T-cell (primary cell): ENCODE measurements at places on chromosomes 16 and 17. TPM values are rescaled to one million over a fixed set of nuclear protein-coding genes. Genes with fewer than 3 reads are reported as not detected.

DNA sequence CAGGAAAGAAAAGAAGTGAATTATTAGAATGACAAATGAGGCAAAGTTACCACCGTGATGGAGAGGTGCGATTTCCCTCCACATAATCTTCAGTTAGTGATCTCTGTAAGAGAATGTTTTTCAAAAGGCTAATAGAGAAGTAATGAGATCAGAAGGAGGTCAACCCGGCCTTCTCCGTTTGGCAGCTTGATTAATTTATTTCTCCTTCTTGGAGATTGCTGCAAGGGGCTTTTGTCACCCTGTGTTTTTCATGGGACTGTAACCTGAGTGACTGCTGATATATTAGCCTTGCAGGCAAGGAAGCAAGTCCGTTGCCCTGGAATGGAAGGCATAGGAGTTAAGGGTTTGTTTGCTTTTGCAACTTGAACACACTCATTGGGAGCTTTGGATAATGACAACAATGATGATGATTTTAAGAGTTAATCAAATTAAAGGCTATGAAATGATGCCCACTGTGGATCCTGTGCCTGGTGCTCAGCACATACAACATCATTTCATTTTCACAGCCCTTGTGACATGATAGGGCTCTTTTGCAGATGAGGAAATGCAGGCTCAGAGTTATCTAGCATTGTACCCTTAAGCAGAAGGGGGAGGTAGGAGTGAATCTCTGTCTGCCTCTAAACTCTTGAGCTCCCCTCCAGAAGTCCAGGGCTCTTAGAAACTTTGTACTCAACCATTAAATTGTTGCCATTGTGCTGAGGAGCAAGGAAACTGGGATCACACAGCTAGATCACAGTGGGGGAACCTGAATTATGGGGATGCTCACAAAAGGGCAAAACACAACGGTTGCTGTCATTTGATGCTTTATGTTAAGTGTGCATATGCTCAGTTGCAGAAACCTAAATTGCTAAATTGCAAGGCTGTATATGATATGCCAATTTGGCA is 226.3 kb downstream of the WWOX start:
- DNase-seq: no peak

DNA sequence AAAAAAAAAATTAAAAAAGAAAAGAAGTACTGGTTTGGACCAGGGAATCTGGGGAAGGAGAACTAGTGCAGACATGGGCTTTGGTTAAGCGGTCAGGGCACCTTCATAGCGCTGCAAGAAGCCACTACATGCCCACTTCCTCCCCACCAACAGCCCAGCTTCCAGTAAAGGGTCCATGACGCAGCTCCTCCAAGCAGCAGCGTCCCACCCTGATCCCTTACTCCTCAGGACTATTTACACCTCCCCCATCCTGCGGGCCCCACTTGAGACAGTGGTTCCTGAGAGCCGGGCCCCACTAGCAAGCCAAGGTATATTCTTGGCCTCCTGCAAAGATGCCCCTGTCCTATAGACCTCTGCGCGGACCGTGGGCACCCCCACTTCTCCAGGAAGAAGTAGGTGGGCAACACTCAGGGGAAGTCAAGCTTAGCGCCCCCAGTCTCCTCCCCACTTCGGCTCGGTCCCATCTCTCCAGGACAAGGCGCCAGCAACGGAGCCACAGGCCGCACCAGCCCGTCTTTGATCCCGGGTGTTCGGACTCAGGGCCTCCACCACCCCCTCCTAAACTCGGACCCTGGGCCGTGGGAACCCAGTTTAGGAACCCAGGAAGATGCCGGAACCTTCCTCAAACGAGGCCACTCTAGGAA is 913 bp upstream of the PRR14 start:
- DNase-seq: peak; percentile 58

- DNase-seq: no peak
Observed at GRCh38 chr17:56213031-56213430, 59.8 kb downstream of the ANKFN1 start.

DNA sequence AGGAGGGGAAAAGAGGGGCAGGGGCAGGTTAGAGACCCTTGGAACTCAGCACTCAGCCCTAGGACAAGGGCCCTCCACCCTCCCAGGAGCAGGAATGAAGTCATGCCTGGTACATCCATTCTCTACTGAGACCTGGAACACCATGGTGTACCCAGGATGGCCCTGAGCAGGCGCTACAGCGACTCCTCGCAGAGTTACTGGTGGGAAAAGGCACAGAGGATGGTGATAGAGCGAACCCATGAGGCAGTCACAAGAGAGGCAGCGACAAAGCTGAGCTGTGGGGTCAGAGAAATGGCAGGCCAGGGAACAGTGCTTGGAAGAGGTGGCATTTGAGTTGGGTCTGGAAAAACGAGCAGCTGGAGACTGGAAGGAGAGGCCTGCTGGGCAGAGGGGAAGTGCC is 37.5 kb downstream of the SRCIN1 start:
- no peak for DNase-seq

GRCh38 chr17:4908301-4908700 is 5.4 kb upstream of the CHRNE start:
- no peak for DNase-seq

GRCh38 chr17:75819116-75819515 is 25.1 kb downstream of the UNC13D start:
- DNase-seq: no peak

DNA sequence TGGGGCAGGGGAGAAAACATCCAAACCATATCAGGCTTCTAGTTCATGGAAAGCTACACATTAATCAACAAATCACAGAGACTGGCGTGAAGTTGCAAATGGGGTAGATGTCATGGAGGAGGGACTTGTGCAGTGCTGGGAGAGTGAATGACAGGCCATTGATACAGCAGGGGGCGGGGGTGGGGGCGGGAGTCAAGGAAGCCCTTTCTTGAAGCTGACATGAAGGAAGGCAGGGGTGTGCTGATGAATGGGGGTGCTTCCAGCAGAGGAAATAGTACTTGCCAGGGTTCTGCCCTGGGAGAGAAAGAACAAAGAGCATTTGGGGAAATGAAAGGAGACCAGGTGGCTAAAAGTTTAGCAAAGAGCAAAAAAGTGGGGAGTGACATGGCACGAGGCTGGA is 269.9 kb downstream of the SHISA9 start:
- DNase-seq: no peak

- no peak for DNase-seq
Observed at GRCh38 chr16:14377326-14377725, 252.7 kb downstream of the PARN start.

- DNase-seq: no peak
Observed at GRCh38 chr17:20009052-20009301, 182 bp upstream of the SPECC1 start.

GRCh38 chr16:54289242-54289944 is 2.8 kb upstream of the IRX3 start:
- DNase-seq: no peak

DNA sequence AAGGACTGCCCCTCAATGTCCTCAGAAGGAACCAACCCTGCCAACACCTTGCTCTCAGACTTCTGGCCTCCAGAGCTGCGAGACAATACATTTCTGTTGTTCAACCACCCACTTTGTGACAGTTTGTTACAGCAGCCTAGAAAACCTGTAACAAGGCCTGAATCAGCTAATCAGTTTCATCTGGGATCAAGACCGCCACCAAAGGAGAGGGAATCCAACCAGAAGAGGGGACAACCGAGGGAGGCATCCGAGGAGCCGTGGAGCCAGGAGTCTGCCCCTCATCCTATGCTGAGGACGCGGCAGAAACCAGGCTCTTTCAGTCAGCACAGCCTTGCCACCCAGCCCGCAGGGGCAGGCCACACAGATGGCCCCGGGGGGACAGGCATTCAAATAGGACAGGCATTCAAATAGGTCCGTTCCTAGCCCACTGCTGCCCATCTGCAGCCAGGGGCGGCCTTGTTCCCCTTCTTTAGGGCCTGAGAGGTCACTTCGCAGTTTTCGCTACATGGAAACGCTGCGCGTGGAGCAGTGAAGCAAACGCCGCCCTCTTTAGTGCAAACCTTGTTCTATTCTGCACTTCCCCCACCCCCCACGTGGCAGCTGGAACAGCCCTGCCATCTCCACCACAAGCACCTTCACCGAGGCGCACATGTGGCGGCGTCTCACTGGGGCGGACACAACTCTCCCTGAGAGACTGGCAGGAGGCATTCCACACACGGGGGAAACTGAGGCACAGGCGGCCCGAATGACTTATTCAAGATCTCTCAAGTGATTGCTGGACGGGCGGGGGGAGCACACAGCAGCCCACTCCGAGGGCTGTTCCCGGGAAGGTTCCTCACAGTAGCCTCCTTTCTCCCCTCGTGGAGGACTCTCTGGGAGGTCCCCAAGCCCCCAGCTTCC is 26.7 kb downstream of the FA2H start:
- no peak for DNase-seq

DNA sequence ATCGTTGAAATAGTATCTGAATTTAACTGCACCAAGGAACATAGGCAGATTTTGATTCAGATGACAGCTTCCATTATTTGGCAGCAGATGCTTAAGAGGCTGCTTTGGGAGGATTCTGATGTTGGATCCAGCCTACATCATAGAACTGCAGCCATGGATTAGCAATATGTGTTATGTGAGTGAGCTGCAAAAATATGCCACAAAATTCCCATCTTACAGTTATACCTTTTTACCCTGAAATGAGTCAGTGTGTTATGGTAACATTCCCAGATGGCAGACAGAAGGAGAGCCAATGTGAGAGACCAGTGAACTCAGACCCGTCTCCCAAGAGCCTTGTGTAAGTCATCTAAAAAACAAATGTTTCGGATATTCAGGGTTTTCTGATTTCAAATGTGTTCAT is 206.1 kb downstream of the CDH13 start:
- no peak for DNase-seq

GRCh38 chr16:26987597-26988010 is 79.1 kb upstream of the C16orf82 start:
- no peak for DNase-seq

Gene NXN
- total RNA-seq: 0.58 TPM

Gene VASN
- total RNA-seq: 0.56 TPM

Gene LPO
- total RNA-seq: not detected

Gene TMEM92
- not detected for total RNA-seq

Gene ST6GALNAC2
- 2.1 TPM for total RNA-seq

Gene ZNF500
- total RNA-seq: 20.0 TPM

Gene FTSJ3
- 53.3 TPM for total RNA-seq
